ENCODE measurements at places on chromosomes 7 and 10. TPM values are rescaled to one million over a fixed set of nuclear protein-coding genes. Genes with fewer than 3 reads are reported as not detected.

Gene TAS2R41
- not detected for total RNA-seq

Gene C7orf57
- 0.28 TPM for total RNA-seq

GRCh38 chr10:35356725-35357092, 20.4 kb downstream of the CCNY start:
- peak overlapping the region; percentile 44 for H3K4me3 ChIP-seq
- peak overlapping the region; percentile 74 for H3K27ac ChIP-seq
- H3K27me3 ChIP-seq: no peaks in the 10 kb centered on the region
- DNase-seq: peak; percentile 24
- H3K36me3 ChIP-seq: peaks cover 5% of the 10 kb centered on the region

DNA sequence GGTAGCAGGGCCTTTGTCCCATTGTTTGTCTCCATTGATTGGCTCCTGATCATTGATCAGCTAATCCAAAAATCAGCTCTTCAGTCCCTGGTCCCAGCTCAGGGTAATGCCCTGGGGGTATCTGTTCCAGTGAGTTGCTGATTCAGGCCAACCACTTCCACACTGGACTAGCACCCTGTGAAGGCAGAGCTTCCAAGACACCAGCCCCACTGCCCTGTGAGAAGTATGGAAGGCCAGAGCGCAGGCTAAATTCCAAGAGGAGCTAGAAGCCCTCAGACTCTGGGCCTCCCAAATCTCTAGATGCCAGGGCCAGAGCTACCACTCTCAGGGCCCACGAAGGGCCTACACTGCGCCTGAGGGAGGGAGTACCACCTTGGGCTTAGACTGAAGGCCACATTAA, 10.4 kb downstream of the TMEM72 start:
- peaks cover 11% of the 10 kb centered on the region for H3K27me3 ChIP-seq
- no peak overlapping the region for H3K4me3 ChIP-seq
- no peaks in the 10 kb centered on the region for H3K36me3 ChIP-seq
- no peaks in the 10 kb centered on the region for H3K4me1 ChIP-seq
- DNase-seq: no peak
- no peak overlapping the region for H3K27ac ChIP-seq

- no peaks in the 10 kb centered on the region for H3K27me3 ChIP-seq
- H3K36me3 ChIP-seq: no peaks in the 10 kb centered on the region
- no peak overlapping the region for H3K27ac ChIP-seq
- no peak for DNase-seq
- H3K4me1 ChIP-seq: no peaks in the 10 kb centered on the region
- no peak overlapping the region for H3K4me3 ChIP-seq
Observed at GRCh38 chr7:80216996-80217842, 82.6 kb downstream of the GNAI1 start.

- DNase-seq: no peak
- no peaks in the 10 kb centered on the region for H3K27me3 ChIP-seq
- H3K4me3 ChIP-seq: peak overlapping the region; percentile 85
- H3K4me1 ChIP-seq: peaks cover 29% of the 10 kb centered on the region
Observed at GRCh38 chr10:31030800-31031199, 865 bp downstream of the ZNF438 start.

DNA sequence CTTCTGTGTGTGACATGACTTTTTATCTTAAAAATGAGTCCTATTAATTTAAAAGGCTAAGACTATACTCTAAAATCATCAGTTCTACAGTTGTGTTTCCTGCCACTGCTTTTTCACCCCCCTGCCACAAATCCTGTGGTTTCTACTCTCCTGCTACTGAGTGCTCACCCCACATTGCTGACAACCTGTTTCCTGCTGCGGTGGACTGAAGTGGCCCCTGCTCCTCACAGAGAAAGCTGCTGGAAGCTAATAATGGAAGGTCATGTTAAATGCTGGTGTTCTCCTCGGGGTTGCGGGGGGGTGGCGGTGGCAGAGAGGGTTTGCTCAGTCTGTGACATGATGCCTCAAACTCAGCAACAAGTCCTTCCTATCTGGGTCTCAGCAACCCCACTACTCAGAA, 113.2 kb upstream of the INHBA start:
- H3K4me1 ChIP-seq: peaks cover 32% of the 10 kb centered on the region
- H3K27ac ChIP-seq: peak overlapping the region; percentile 52
- no peaks in the 10 kb centered on the region for H3K36me3 ChIP-seq
- H3K4me3 ChIP-seq: no peak overlapping the region

GRCh38 chr10:63755441-63755840, 234.2 kb downstream of the REEP3 start:
- H3K36me3 ChIP-seq: no peaks in the 10 kb centered on the region
- no peaks in the 10 kb centered on the region for H3K4me1 ChIP-seq

- no peak overlapping the region for H3K27ac ChIP-seq
- no peak for DNase-seq
- peaks cover 9% of the 10 kb centered on the region for H3K4me1 ChIP-seq
- H3K27me3 ChIP-seq: no peaks in the 10 kb centered on the region
Observed at GRCh38 chr7:22111661-22112060, 166.0 kb upstream of the CDCA7L start.

Measured in activated CD4-positive, alpha-beta memory T cell treated with anti-CD3 and anti-CD28 coated beads, Interleukin-2, amount 10 ng/mL, durations not matched to agents 7 days and 5 days (primary cell).